ENCODE measurements at places on chromosomes 12 and 14.

DNA sequence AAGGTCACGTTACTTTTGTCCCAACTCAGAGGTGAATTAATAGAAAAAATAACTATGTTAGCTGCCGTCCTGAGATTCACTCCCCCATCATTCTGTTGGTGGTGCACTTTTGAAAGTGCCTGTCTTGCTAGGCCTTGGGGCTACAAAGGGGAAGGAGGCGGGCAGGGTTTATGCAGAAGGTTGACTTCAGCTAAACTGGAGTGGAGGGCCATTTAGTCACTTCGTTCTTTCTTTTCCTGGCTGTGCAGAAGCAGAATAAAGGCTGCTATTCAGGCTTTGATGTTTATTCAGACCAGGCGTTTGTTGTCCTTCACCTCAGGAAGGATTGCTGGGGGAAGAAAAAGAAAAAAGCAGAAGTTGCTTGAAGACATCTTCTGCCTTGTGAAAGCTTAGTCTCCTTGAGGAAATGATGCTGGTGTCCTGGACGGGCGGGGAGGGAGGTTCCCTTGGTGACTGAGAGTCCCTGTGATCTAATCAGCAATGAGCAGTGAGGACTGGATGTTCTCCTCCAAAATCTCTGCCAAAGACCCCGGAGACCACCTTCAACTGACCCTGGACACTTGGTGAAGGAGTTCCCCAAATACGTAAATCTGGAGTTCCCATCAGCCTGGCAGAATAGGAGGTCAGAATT lies 4.0 kb downstream of the GLT1D1 start:
- DNase-seq: no peak

- peak; percentile 19 for DNase-seq
Measured at GRCh38 chr14:82710267-82710841, 1176.7 kb upstream of the SEL1L start.

- DNase-seq: no peak
Measured at GRCh38 chr12:88419794-88420193, 160.5 kb downstream of the KITLG start.

GRCh38 chr12:56038022-56038655 lies 3.6 kb upstream of the RPS26 start:
- DNase-seq: no peak

DNA sequence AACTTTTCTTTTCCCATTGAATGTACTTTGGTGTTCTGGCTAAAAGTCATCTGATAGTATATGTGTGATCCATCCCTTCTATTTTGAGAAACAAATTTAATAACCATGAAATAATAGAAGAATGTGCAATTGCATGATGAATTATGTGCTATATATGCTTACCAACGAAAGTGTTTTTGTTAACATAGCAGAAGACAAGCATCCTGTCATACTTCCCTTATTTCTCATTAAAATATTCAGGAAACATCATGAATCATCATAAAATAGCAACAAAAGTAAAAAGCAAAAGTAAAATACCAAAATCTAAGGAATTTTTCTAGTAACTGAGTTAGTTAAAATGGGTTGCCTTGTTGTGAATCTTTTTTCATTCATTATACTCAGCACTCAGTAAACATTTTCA lies 409.0 kb upstream of the PDE3A start:
- DNase-seq: no peak

DNA sequence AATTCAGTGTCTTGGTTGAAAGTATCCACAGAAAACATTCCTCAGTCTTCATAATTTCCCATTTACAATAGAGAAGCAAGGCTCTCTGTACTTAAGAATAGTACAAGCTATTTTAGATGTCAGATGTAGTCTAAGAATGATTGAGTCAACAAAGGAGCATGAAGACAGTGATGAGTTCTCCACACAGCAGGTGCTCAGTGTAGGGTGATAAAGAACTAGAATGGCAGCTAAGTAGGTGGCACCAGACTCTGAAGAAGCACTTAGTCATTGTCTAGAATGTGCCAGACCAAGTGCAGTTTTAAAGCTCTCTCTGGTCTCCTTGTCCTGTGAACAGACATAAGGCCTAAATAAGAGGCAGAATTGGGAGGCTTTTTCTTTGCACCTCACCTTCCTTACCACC lies 504.6 kb downstream of the NRXN3 start:
- DNase-seq: no peak

- no peak for DNase-seq
Measured at GRCh38 chr12:122282061-122282460, 15.8 kb upstream of the VPS33A start.

- no peak for DNase-seq
Measured at GRCh38 chr12:113372371-113372770, 14.0 kb downstream of the PLBD2 start.

Data from kidney epithelial cell (primary cell).